NCI-H446 (cell line): ENCODE measurements at places on chromosomes 2 and 18.

- DNase-seq = no peak
These were observed 2.0 kb downstream of the SMAD2 start for GRCh38 chr18:47928466-47928865.

DNA sequence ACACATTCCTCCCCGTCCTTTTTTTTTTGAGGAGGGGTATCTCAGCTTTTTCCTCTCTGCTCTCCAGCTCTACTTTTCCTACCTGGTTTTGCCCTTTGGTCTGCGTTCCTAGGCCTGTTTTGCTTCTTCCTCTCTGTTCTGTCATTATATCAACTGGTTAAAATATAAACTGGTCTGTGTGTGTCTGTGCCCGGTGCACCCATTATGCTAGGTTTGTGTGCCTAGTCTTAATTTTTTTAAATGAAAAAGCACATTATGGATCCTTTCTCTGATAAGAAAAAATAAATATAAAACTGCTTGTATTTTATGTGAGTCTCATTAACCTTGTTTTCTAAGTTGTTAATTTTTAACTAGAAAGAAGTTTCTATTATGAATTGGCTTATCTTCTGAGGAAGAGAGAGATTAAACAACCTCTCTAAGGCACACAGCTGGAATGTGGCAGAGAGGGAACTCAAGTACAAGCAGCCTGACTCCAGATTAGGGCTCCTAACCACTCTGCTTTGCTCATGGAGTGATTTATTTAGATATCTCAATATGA lies 17.4 kb downstream of the SLC38A11 start:
- DNase-seq = no peak

DNA sequence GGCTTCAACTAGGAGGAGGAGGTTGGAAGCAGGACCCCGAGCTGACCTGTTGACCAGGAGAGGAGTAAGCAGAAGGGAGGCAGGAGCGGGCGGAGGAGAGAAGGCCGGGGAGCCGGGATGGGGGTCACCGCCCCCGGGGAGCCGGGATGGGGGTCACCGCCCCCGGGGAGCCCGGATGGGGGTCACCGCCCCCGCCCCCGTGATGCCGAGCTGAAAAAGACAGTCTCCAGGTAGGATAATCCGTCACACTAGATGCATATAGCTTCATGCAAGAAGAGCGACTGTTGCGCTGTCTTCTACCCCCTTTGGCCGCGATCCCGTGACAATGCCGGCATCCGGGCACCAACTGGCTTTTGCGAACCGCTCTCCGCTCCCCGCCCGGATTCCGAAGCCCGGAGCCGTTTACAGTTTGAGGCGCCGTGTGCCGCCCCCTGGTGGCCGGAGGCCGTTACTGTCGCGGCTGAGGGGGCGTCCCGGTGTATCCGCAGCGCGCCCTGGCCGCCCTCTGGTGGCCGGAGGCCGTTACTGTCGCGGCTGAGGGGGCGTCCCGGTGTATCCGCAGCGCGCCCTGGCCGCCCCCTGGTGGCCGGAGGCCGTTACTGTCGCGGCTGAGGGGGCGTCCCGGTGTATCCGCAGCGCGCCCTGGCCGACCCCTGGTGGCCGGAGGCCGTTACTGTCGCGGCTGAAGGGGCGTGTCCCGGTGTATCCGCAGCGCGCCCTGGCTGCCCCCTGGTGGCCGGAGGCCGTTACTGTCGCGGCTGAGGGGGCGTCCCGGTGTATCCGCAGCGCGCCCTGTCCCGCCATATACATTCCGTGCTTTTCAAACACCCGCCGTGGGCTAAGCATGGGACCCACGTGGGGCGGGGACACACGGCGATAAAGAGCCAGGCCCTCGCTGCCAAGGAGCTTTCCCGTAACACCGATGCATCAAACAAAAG lies 89.6 kb downstream of the ACTR3 start:
- no peak for DNase-seq

DNA sequence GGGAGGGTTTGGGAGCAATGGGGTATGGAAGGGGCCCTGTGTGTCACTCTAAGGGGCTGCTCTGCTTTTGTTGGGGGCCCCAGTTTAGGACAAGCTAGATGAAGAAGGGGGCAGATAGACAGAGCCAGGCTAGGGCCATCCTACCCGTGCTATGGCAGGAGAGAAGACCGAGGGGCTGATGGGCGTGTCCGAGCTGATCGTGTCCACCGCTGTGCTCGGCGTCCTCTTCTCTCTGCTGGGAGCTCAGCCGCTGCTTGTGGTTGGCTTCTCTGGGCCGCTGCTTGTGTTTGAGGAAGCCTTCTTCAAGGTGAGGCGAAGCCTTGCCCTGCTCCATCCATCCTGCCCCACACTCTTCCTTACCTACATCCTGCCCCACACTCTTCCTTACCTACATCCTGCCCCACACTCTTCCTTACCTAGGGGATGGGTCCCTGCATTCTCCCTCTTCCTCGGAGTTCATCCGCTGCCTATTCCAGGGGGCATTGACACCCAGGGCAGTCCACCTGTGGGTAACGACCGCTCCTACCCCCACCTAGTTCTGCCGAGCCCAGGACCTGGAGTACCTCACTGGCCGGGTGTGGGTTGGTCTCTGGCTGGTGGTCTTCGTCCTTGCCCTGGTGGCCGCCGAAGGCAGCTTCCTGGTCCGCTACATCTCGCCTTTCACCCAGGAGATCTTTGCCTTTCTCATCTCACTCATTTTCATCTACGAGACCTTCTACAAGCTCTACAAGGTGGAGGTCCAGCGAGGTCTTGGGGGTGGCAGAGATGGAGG lies 8.9 kb downstream of the SLC4A3 start:
- DNase-seq = no peak

DNA sequence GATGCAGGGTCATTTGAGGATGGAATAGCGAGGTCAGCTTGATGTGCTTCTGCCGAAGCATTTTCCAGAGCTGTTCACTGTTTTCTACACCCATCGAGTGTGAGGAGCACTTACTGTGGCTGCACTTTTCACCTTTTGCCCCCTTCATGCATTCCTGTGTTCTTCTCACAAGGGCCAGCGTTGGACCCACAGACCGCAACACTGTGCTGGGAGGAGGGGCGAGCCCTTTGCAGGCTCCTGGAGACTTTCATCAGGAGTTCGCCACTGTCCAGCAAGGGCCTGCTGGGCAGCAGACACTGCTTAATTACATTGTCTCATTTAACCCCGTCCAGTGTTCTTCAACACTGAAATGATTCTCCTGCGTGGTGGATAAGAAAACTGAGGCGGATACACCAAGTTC lies 29.9 kb downstream of the CYP26B1 start:
- DNase-seq = no peak

DNA sequence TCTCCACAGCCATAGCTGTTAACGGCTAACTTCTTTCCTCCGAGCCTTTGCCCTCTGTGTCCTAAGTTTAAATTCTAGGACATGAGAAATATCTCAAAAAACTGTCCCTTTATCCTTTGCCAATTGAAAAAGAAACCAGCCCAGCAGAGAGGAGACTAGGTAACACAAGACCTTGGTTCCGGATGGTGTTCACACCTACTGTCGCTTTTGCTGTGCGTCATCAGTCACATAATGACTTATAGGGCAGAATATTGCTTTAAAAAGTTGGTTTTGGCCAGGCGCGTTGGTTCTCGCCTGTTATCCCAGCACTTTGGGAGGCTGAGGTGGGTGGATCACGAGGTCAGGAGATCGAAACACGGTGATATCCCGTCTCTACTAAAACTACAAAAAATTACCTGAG lies 66.2 kb downstream of the SP3 start:
- DNase-seq = no peak

- no peak for DNase-seq
These were observed 278.1 kb upstream of the ZEB2 start for GRCh38 chr2:144798034-144798433.

GRCh38 chr18:22459491-22459890 lies 41.8 kb upstream of the CTAGE1 start:
- DNase-seq = no peak
